ENCODE measurements at places on chromosomes 13 and 19.

DNA sequence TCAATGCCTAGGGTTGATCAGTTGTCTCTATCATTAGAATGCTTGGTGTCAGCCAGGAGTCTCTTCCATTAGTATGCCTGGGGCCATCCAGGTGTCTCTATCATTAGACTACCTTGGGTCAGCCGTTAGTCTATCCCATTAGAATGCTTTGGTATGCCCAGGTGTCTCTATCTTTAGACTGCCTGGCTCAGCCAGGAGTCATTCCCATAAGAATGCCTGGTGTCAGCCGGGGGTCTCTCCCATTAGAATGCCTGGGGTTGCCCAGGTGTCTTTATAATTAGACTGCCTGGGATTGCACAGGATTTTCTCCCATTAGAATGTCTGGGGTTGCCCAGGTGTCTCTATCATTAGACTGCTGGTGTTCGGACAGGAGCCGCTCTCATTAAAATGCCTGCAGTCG, 1442.9 kb downstream of the UQCRFS1 start:
- no peak for DNase-seq

DNA sequence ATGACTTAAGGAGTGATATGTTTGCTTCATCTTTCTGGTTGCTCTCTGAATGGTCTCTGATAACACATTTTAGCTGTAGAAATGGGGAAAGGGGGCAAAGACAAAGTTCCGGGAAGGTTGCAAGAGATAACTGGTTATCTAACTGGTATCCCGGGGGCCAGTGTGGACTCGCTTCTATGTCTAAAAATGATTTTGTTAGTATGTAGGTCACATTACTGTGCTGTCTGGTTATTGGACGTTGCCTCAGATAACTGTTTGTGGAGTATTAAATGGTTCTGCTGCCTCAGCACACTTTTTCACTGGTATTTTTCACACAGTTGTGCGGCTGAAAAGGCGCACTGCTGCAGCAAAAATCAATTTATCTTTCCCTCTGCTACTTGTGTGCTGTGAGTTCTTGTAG, 63.0 kb upstream of the ZNF536 start:
- DNase-seq, result no peak

DNA sequence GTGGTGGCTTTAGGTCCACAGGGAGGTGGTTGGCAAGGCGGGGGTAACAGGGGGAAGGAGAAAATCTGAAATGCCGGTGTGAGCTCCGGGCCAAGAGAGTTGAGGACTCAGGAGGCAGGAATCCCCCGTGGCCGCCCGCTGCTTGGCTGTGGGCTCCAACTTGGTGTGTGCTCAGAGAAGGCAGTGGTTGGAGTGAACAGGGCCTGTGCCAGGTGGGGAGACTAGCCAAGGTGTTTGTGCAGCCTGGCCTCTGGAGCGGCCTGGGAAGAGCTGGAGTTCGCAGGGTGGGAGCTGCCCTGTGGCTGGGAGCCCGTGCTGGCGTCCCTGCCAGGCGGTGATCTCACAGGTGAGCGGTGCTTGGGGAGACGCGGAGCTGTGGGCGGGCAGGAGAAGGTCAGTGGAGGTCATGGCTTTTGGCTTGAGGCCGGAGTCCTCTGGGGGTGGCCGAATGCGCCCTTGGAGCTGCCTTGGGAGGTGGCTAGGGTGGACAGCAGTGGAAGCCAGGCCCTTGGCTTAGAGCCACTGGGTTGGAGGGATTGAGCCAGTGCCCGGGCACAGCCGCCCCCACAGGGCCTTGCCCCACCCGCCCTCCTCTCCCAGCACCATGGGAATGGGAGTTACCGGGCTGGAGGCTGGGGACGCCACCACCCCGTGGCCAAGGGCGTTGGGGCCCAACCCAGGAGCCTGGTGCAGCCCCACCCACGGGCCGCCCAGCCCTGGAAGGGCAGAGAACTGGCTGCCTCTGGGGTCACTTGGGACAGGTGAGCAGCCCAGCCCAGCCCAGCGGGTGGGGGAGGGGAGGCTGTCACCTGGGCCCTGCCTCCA, 7.1 kb upstream of the CIRBP start:
- peak; percentile 38 for DNase-seq

DNA sequence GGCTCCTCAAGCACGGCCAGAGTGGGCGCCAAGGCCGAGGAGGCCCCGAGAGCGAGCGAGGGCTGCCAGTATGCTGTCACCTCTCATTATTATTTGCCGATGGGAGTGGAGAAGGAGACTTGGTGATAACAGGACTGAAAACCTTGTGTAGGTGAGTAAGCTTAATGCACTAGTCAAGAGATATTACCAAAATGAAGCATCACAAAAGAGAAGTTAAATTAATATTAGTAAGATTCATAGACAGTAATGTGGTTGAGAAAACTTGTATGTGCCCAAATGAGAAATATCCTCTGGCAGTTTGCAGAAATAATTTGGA, 204.5 kb upstream of the SLITRK1 start:
- no peak for DNase-seq

DNA sequence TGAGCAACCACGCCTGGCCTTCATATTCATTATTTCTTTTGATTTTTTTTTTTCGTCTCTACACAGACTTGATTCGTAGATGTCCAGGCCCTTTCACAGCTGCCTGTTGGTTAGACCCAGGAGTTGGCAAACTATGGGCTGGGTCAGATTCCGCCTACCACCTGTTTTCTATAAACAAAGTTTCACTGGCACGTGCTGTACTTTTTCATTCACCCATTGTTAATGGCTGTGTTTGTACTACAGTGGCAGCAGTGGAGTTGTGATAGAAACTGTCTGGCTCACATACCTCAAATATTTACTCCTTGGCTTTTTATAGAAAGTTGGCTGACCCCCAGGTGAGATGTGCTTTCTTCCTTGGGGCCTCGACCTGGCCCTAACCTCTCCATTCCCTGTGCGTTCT, 72.9 kb upstream of the TEX29 start:
- DNase-seq, result no peak

- DNase-seq, result no peak
Measured at GRCh38 chr13:33963895-33964294, 145.9 kb downstream of the RFC3 start.

- no peak for DNase-seq
Measured at GRCh38 chr13:63481334-63481733, 2065.7 kb upstream of the PCDH20 start.

- no peak for DNase-seq
Measured at GRCh38 chr13:98564204-98564603, 12.7 kb downstream of the STK24 start.

DNA sequence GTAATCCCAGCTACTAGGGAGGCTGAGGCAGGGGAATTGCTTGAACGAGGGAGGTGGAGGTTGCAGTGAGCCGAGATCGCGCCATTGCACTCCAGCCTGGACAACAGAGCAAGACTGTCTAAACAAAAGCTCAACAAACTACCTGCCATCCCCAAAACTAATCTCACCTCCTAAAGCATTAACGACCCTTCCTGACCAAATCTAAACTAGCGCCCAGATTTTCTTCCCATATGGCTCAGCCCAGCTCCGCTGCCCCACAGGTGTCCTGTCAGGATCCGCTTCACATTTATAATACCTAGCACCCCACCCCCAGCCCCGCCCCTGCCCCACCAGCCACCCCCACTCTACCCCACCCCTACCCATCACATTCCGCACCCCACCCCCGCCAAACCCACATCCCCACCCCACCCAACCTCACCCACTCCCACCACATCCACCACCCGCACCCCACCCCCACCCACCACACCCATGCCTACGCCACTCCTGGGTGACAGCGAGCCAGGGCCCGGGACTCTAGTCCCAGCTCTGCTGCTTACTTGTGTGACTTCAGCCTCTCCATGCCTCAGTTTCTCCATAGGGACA, 599 bp downstream of the C19orf12 start:
- DNase-seq, result no peak

- no peak for DNase-seq
Measured at GRCh38 chr13:98158172-98158899, 15.4 kb downstream of the FARP1 start.

GRCh38 chr13:78020861-78021260, 102.2 kb upstream of the EDNRB start:
- no peak for DNase-seq

- no peak for DNase-seq
Measured at GRCh38 chr13:112071102-112071722, 4.3 kb downstream of the SOX1 start.

- no peak for DNase-seq
Measured at GRCh38 chr19:54201172-54201701, 579 bp downstream of the RPS9 start.

GRCh38 chr13:112777637-112778406, 88.0 kb downstream of the ATP11A start:
- no peak for DNase-seq

GRCh38 chr19:10474962-10475451, 28.1 kb downstream of the KEAP1 start:
- DNase-seq, result no peak

- no peak for DNase-seq
Measured at GRCh38 chr13:66427458-66427861, 802.7 kb downstream of the PCDH9 start.

DNA sequence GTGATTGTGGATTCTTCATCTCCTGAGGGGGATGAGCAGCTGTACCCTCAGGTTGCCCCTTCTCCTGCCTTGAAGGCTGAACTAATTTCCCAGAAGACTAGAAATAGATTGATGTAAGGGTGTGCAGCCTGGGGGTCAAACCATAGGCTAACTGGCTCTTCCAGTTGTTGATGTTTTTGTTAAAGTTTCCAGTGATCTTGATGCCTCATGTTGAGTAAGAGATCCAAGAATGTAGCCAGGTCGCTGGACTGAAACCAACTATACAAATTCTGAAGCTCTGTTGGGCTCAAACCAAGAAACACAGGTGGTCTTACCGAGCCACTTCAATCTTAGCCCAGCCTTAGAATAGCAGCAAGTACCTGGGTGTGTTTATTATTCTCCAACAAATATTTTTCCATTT, 391.8 kb downstream of the KLF5 start:
- no peak for DNase-seq

DNA sequence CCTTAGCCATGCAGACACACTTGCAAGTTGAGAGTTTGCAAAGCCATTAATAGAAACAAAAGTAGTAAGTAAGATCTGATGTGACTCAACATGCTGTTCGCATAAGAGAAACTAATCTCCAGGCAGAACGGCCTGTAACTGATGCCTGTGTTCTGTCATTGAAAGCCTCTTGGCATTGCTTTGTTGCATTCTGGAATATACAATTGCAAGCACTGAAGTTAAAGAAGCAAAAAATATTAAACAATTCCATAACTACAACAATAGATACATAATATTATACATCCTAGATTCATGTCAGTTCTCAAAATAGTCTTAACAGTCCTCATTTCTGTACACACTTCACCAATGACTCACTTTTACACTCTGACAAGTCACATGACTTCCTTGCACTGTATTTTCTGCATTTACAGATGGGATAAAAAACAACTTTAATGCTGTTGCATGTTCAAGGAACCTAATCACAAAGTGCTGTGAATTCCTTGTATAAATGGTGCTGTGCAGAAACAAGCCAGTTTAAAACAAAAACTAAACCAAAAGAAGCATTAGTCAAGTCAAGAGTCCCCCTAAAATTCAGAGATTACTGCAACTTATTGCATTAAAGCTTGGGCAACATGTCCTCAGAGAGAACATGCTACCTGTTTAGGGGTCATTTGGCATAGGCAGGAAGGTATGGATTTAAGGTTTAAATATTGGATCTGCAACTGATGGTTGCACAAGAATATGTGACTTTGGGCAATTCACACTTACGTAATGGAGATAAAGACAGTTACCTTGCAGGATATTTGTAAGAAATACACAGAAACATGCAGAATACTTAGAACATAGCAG, 79.5 kb upstream of the SERP2 start:
- DNase-seq, result no peak

DNA sequence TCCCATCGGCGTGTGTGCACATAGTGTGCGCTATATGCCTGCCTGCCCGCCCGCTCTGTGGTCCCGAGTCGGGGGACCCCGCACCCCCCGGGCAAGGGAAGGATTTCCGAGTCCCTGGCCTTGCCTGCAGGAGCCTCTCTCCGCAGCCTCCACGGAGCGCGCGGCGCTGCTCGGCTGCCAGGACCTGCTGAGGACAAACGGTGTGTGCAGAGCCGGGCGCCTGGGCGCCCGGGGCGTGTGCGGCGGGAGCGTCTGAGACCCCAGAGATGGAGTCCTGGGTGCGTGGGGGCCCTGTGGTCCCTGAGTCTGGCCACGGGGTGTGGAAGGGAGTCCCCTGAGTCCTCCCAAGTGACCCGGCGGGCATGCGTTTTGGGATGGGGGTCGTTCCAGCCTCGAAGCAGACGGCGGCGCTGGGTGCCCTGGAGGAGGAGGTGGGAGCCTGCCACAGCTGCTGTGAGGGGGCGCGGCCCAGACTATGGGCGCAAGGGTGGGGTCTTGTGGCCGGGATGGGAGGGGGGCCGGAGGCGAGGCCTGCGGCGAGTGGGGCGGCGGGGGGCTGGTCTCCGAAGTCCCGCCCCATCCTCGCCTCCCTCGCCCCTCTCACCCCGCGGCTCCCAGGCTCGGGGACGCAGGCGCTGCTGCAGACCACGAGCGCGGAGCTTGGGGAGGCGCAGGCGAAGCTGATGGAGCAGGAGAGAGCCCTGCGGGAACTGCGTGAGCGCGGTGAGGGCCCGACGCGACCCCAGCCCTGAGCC, 25.3 kb downstream of the CLEC4M start:
- no peak for DNase-seq

DNA sequence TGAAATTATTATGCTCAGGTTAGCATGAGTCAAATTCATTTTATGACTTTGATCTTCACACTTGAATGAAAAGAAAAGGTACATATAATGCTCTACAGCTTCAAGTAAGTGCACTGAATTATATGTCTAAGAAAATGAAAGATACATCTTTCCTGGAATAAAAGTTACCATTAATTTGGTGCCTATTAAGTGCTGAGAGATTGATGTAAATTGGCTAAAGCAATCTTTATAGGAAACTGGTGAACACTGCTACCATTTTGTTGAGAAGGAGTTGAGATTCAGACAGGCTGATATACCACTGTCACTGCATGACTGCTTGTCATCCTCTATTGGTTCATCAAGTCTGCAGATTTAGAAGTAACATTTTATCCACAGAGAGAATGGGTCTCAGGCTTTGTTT, 416.8 kb upstream of the SPRY2 start:
- DNase-seq, result no peak

GRCh38 chr13:36515466-36515865, 83.2 kb downstream of the CCNA1 start:
- DNase-seq, result no peak

GRCh38 chr19:13163609-13164342, 13.6 kb downstream of the IER2 start:
- peak; percentile 45 for DNase-seq

GRCh38 chr19:10467104-10467706, 36.0 kb downstream of the KEAP1 start:
- no peak for DNase-seq

DNA sequence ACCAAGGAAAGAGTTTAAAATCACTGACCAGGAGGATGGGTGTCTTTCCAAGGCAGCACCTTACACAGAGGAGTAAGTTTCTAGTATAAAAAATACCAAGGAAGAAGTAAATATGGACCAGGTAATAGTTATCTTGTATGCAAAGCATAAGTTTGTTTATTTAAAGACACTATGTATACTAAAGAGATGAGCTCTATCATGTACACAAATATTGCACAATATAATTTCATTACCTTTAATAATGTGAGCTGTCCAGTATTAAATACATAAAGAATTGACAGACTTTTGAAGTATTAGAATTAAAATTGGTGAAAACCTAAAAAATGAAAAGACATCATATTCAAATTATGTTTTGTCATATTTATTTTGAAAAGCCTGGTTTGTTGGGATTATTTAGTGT, 322.0 kb upstream of the MIR17HG start:
- no peak for DNase-seq

GRCh38 chr13:80716610-80717081, 375.7 kb upstream of the SPRY2 start:
- DNase-seq, result no peak

Data from hypothalamus (tissue), 51 donors.